ENCODE measurements at places on chromosomes 1 and 21. TPM values are rescaled to one million over a fixed set of nuclear protein-coding genes. Genes with fewer than 3 reads are reported as not detected.

GRCh38 chr1:23273450-23274133 lies 56.3 kb upstream of the HTR1D start:
- no peak for DNase-seq

GRCh38 chr1:234975941-234976860 lies 152.4 kb downstream of the TOMM20 start:
- DNase-seq, result no peak

GRCh38 chr1:215360758-215361157 lies 206.3 kb upstream of the KCTD3 start:
- no peak for DNase-seq

DNA sequence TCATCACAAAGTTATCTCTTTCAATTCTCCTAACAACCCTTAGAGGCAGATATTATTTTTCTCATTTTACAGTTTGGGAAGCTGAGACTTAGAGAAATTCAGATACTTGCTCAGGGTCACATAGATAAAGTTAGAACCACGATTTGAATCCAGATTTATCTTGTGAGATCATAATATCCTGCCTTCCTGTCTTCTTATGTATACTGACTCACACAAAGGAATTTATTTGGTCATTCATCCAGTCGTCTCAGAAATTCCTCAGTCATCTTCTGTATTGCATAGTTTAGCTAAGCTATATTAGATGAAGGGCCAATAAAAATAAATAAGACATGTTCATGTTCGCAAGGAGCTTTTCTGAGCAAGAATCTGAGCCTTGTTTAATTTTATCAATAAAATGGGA lies 35.8 kb upstream of the RUNX1 start:
- no peak for DNase-seq

The KRTAP12-2 gene
- not detected for total RNA-seq

DNA sequence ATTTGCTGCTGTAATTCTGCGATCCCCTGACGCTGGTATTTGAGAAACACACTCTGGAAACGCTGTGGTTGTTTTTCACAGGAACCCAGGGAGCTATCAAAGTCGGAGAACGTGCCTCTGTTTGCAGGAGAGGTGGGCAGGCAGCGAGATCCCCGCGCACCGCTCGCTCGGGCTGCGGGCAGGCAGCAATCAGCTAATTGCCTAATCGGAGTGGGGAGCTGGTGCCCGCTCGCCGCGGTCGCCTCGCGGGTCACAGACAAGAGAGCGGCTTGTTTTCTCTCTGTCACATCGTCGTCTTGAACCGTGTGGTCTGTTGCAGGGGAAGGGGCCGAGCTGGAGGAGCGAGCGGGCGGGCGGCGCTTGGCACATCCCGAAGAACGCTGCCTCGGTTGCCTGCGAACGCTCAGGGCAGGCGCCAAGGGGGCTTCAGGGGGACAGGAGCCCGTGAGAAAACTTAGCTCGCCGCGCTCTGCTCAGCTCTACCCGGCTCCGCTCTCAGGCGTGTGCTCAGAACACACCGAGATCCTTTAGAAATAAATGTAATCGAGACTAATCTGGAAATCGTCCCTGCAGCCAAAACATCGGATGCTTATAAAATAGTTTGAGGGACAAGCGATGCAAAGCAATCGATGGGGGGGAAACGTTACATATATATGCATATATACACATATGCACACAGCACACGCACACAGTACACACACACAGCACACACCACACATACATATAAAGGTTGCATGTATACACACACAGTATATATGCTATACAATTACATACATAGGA lies 93.6 kb upstream of the SMYD2 start:
- DNase-seq, result no peak

DNA sequence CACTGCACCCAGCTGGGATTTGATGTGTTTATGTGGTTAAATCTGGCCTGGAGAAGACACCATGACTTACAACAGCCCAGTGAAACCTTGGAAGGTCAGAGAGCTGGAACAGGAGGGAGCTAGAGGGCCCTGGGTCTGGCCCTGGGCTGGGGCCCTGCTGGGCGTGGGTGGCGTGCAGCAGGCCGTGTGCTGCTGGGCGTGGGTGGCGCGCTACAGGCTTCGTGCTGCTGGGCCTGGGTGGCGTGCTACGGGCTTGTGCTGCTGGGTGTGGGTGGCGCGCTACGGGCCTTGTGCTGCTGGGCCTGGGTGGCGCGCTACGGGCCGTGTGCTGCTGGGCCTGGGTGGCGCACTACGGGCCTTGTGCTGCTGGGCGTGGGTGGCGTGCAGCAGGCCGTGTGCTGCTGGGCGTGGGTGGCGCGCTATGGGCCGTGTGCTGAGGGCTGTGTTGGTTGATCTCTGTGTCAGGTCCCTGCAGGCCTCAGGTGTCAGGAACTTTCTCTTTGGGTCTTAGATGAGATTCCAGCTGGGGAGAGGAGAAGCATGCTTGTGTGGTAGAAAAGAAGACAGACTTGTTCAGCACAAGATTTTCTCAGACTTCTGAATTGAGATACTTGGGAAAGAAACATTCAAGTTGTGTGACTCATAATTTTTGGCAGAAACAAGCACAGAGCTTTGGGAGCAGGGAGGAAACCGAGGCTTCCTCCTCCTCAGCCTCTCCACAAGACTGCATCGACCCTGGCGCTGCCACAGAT lies 66.0 kb downstream of the COL18A1 start:
- peak; percentile 62 for DNase-seq

- DNase-seq, result no peak
These were observed 36.8 kb downstream of the VWA5B1 start for GRCh38 chr1:20327467-20327866.

GRCh38 chr1:28208818-28209441 lies 23.9 kb downstream of the DNAJC8 start:
- DNase-seq, result peak; percentile 28

GRCh38 chr1:200182701-200183100 lies 155.2 kb downstream of the NR5A2 start:
- DNase-seq, result no peak

DNA sequence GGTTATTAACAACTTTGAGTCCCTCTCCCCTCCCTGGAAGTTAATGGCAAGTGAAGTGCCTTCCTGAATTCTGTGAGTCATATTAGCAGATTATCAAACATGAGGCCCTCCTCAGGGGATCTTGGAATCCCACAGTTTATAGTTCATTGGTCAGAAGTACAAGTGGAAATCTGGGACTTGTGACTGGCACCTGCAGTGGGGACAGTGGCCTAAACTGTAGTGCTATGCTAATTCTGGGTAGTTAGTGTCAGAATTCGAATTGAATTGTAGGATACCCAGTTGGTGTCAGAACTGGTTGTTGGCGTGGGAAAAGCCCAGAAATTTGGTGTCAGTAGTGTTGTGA lies 26.2 kb downstream of the ZYG11B start:
- DNase-seq, result no peak

GRCh38 chr1:7633506-7634245 lies 137.4 kb upstream of the VAMP3 start:
- DNase-seq, result no peak

- no peak for DNase-seq
These were observed 21.9 kb upstream of the MORC3 start for GRCh38 chr21:36297938-36298572.

DNA sequence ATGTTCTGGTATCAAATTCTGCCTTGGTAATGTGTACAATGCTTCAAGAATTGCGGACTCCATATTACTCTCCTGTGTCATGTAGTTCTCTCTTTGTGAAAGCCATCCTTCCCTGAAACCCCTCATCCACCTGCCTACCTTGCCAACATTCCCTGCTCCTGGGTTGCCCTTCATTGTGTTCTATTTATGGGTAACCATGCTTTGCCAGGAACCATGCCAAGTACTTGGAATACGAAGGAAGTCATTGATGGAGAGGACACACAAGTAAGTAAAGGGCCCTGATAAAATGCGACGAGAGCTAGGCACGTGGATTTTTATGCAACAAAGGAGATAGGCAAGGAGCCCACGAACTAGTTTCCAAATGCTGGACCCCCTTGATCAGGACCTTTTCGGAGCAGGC lies 300.8 kb downstream of the DISC1 start:
- no peak for DNase-seq

GRCh38 chr1:186700722-186701121 lies 20.5 kb upstream of the PTGS2 start:
- no peak for DNase-seq

The MANEAL gene
- 1.9 TPM for total RNA-seq

DNA sequence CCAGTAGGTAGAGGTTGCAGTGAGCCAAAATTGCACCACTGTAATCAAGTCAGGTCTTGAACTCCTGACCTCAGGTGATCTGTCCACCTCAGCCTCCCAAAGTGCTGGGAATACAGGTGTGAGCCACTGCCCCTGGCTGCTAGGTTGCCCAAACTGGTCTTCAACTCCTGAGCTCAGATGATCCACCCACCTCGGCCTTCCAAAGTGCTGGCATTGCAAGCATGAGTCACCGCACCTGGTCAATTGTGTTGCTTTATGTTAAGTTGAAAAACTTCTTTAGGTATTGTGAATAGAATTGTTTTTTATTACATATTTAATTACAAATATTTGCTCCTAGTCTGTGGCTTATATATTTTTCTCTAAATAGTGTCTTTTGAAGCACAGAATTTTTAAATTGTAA lies 80.5 kb downstream of the PRKAB2 start:
- no peak for DNase-seq

- DNase-seq, result no peak
These were observed 75.3 kb upstream of the ACTL8 start for GRCh38 chr1:17679856-17680255.

DNA sequence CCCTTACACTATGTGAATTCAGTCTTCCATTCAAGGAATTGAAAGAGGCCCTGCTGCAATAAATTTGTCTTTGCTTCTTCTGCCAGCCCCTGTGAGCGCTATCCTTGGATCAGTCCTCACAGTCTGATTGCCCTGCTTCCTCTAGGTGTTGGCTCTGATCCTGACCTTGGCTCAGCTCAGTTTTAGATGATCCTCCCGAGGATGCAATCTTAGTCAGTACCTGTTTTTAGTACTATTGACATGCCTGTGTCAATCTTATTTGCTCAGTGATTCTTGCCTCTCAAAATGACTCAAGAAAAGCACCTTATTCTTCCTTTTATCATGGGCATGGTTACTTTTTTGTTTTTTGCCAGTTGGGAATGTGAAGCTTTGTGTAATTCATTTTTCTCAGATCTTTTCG lies 101.4 kb upstream of the KCNK1 start:
- no peak for DNase-seq

The ADORA3 gene
- 3.1 TPM for total RNA-seq

The HSD3B1 gene
- total RNA-seq, result not detected

GRCh38 chr1:157700732-157701131 lies at the start of gene FCRL3:
TSS of gene FCRL3 (minus strand) at chr1:157700769. CDS start at chr1:157700489, 280 bp downstream.
- DNase-seq, result no peak

DNA sequence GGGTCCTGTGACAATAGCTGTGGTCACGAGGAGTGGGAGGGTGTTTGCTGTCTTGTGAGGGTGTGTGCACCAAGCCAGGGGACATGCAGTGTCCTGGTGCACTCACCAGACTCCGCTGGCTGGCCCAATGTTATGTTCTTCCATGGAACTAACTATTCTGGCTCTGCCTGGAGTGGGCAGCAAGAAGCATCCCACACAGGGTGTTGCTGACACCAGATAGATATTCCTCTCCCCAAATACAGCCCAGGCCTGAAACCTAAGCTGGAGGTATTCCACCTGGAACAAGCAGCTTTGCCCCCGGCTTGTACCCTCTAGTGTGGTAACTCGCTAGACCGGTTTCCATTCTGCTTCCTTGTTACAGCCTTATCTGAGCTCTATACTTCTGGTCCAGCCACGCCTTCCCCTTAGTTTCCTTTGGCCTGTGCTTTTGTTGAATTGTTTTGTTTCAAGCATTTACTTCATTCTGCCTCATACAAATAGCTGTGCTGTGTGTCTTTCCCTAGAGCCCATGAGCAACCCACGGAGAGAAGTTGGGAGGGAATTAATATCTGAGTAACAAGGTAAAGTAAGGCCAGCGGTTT lies 14.7 kb upstream of the LY9 start:
- no peak for DNase-seq

- DNase-seq, result no peak
These were observed 143.9 kb downstream of the CLIC6 start for GRCh38 chr21:34812504-34813265.

DNA sequence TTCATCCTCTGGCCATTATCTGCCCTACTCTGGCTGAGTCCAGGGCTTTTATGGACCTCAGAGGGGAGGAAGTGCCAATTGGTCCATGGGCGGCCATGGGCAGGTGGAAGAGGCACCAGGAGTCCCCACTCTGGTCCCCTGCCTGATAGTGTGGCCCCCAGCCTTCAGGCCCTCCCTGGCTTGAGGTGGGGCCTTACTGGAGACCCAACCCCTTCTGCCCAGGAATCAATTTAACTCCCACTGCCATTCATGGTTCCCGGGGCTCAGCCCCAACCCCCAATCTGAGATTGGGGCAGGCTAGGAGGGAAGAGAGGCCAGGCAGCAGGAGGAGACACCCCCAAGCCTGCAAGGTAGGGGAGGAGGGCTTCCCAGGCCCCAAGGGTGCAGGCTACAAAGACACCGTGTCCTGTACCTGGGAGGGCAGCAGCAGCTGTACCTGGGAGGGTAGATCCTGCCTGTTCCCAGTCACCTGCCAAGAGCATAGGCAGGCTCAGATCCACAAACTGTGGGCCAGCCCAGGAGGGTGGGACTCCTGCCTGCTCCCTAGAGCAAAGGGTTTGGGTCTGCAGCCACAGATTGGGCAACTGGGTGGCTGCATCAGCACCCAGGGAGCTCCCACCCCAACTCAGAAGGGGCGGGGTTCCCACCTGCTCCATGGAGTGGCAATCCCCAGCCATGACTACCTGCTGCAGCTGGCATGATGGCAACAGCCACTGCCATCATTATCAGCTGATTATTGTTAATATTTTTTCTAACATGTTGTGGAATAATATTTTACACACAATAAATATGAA lies 1044.1 kb upstream of the B3GALT2 start:
- DNase-seq, result no peak

DNA sequence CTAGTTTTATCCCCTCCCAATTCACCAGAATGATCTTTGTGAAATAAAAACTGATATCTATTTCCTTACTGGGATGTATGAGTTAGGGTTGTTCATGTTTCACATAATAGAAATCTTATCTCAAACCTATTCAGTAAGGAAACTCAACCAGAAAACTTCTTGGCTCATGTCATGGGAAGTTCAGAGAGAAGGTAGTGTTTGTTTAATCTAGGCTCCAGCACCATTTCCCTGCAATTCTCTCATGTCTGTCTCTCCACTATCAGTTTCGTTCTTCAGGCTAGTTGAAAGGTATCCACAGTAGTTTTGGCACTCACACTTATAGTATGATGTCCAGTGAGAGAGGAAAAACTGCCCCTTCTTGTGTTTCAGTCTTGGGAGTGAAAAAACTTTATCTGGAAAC lies 34.6 kb upstream of the UHMK1 start:
- DNase-seq, result no peak

- DNase-seq, result no peak
These were observed 9.0 kb downstream of the ATP8B2 start for GRCh38 chr1:154334079-154335024.

- no peak for DNase-seq
These were observed 56.5 kb downstream of the CD46 start for GRCh38 chr1:207808322-207808705.

The ISG20L2 gene
- total RNA-seq, result 11.5 TPM

The ETV3L gene
- total RNA-seq, result not detected

- no peak for DNase-seq
These were observed 34.7 kb upstream of the USP24 start for GRCh38 chr1:55249646-55250398.

The BRDT gene
- total RNA-seq, result not detected

DNA sequence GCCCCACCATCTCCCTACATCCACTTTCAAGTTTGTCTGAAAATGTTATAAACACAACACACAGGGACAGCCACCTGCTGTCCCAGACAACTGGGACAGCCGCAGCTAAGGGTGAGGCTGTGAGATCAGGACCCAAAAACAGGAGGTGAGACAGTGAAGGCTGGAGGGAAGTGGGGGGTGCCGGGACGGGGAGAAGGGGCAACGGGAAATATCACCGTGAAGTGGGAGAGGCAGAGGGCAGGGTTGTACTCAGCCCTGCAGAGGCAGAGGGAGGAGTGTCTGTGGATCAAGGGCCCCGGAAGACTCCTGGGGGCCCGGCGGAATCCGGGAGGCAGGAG lies 114.4 kb downstream of the CASZ1 start:
- no peak for DNase-seq
